ENCODE measurements at places on chromosomes 1 and 21. TPM values are rescaled to one million over a fixed set of nuclear protein-coding genes. Genes with fewer than 3 reads are reported as not detected.
A peak's percentile ranks its signal among the peaks of the same experiment; 100 is the strongest.

DNA sequence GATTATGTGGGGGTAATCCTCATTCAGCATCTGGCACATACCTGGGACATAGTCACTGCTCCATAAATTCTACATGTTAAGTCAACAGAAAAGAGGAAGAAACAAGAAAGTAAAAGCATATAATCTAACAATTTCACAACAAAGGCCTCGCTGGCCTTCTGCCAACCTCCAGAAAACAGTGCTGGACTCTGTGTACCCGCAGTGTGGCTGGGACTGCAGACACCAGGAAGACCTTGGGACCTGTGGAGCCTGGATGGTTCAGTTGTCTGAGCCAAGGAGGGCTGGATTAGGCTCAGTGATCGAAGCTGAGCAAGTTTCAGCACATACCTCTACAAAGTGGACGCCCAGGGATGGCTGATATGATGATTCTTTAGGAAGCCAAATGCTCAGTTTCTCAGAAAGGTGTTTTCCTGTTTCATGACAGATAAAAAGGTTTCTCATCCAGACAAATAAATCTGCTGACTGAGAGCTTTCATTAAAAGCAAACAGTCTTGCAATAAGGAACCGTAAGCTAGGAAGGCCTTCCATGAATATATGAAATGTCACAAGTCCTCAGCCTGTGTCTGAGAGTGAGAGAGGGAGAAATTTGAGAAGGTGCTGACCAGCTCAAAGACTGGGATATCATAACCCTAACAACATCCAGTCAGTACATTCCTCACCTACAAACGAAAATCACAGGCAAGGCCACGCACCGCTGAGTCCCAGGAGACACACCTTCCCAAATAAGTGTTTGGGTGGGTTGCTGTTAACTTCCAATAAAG lies 48.4 kb downstream of the CAPZB start:
- H3K27ac ChIP-seq = peak overlapping the region; percentile 51
- peaks cover 16% of the 10 kb centered on the region for H3K36me3 ChIP-seq

GRCh38 chr1:33111965-33112364 lies 31.0 kb downstream of the AZIN2 start:
- H3K27ac ChIP-seq = no peak overlapping the region
- no peaks in the 10 kb centered on the region for H3K4me1 ChIP-seq
- no peak overlapping the region for H3K4me3 ChIP-seq

GRCh38 chr1:57325117-57325516 lies 98.7 kb downstream of the DAB1 start:
- H3K4me3 ChIP-seq = no peak overlapping the region
- H3K27ac ChIP-seq = no peak overlapping the region
- H3K36me3 ChIP-seq = no peaks in the 10 kb centered on the region
- DNase-seq = no peak

The PIK3C2B gene
- polyA plus RNA-seq = 5.4 TPM

The DDR2 gene
- polyA plus RNA-seq = 0.43 TPM

DNA sequence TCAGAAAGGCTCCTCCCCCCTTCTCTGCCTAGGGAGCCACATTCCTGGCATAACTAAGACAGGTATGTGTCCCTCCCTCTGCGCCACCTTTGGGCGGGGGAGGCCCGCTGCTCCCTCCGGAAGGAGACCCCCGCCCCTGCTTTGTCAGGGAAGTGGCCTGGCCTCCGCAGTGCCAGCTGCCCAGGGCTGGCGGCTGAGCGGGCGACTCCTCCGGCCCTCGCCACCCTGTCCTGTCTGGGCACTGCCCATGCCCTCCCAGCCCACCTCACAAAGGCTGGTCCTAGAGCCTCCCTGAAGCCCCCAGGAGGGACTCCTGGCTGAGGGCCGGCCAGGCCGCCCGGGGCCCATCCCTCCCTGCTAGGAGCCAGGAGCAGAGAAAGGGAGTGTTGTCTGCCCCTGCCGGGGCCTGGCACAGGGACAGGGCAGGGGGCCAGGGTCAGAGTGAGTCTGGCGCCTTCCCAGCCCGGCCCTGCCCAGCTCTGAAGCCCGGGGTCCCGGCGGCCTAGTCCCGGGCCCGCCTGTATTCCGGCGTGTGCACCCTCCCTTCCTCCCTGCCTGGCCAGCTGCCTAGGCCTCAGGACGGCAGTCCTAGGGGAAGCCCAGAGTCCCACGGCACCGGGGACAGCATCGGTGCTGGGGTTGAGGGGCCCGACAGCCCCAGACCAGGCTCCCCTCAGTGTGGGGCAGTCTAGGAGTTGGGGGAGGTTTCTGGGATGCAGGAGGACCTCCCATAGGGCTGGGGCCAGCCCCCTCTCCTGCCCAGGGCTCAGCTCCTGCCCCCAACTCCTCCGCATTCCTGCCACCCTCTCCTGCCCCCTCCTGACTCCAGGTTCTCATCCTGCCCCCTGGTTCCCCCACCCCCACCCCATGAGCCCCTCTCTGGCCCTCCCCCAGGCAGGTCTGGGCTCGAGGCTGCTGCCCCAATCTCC lies 5.1 kb downstream of the AGRN start:
- no peaks in the 10 kb centered on the region for H3K27me3 ChIP-seq
- H3K36me3 ChIP-seq = peaks cover 32% of the 10 kb centered on the region
- peak overlapping the region; percentile 74 for H3K27ac ChIP-seq
- DNase-seq = peak; percentile 82
- peaks cover 50% of the 10 kb centered on the region for H3K4me1 ChIP-seq
- peak overlapping the region; percentile 46 for H3K4me3 ChIP-seq

DNA sequence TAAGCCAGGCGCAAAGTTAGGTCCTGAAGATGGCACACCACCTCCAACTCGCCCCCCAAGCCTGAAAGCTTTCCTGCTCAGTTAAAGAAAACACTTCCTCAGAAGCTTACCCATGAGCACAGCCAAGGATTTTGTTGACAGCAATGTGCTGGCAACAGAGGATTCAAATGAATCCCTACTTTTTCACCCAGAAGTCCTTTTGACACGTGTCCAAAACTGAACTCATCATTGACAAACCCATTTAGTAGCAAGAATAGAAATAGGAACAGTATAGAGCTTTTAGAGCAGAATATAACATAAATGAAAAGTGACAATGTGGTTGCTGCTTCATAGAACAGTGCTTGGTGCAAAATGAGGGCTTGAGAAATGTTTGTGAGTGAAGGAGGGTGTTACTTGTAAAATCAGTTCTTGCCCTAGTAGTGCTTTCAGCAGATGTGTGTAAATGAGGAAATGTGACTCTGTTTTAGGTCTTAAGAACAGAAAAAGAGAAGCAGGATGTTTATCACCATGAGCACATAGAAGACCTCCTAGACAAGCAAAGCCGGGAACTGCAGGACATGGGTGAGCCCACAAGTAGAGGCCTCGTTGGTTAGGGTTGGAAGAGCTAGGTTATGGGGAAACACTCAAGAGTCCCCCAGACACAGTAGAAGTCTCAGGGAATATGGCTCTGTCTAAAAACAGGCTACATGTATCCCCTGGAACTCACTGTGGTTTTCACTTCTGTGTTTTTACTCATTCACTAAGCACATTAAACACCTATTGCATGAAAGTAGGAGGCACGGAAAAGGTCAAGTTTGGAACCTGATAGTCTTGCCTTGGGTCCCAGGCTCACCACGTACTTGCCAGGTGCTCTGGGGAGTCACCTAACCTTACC lies 48.6 kb upstream of the TMEM125 start:
- H3K27me3 ChIP-seq = no peaks in the 10 kb centered on the region
- no peak overlapping the region for H3K4me3 ChIP-seq
- no peaks in the 10 kb centered on the region for H3K36me3 ChIP-seq
- DNase-seq = no peak
- H3K27ac ChIP-seq = no peak overlapping the region
- H3K4me1 ChIP-seq = no peaks in the 10 kb centered on the region

The CD53 gene
- 0.58 TPM for polyA plus RNA-seq

- peaks cover 39% of the 10 kb centered on the region for H3K36me3 ChIP-seq
- no peak overlapping the region for H3K27ac ChIP-seq
- peaks cover 53% of the 10 kb centered on the region for H3K4me1 ChIP-seq
- DNase-seq = no peak
- H3K27me3 ChIP-seq = no peaks in the 10 kb centered on the region
These were observed 1.9 kb downstream of the BTBD19 start for GRCh38 chr1:44810101-44810761.

DNA sequence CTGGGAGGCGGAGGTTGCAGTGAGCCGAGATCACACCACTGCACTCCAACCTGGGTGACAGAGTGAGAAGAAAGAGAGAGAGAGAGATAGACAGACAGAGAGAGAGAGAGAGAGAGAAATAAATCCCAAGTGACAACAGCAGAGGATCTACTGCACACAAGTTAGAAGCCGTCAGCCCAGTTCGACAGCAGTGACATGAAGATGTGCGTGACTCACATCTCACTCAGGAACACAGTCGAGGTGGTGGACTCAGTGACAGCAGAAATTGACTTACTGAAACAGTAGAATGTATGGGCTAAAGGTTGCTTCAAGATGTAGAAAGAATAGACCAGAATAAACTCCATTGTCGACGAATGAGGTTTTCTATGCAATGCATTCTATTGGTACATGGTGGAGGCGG lies 77.0 kb upstream of the KRTAP19-8 start:
- no peaks in the 10 kb centered on the region for H3K27me3 ChIP-seq
- no peak overlapping the region for H3K4me3 ChIP-seq
- H3K27ac ChIP-seq = no peak overlapping the region
- no peak for DNase-seq
- peaks cover 12% of the 10 kb centered on the region for H3K4me1 ChIP-seq

The GMEB1 gene
- 4.7 TPM for polyA plus RNA-seq

The NUDT4B gene
- 8.7 TPM for polyA plus RNA-seq

DNA sequence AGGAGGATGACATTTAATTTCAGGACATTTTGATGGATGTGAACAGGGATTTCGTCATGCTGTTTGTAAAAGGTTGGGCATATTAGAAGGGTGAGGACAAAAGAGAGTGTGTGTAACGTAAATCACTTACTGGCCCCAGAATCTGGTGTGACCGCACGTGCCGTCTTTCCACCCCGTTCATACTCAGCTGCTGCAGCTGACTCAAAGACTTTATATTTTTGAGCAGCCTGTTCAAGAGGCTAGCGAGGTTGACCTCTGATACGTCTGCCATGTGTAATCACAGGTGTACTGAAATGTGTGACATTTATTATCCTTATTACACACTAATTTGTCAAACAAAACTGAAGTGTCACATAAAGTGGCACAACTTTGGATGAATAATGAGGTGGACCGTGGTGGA lies 66.5 kb upstream of the ERRFI1 start:
- H3K4me1 ChIP-seq = peaks cover 74% of the 10 kb centered on the region
- H3K36me3 ChIP-seq = no peaks in the 10 kb centered on the region
- H3K27ac ChIP-seq = no peak overlapping the region
- no peak overlapping the region for H3K4me3 ChIP-seq
- no peak for DNase-seq

DNA sequence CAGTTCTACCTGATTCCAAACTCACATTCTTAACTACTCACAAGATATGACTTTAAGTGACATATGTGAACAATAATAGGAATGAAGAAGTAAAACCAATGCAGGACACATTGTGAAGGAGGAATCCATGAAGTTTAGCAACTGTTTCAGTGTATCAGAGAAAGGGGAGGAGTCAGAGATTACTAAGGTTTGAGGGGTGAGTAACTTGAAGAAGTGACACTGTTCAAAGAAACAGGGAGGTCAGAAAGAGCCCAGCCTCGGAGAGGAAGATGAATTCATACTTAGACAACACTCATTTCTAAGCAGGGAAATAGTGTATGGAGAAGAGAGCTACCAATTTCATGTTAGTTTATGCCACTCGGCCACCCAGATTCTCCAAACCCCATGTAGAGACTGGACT lies 28.2 kb upstream of the RPF1 start:
- no peaks in the 10 kb centered on the region for H3K4me1 ChIP-seq
- no peak overlapping the region for H3K27ac ChIP-seq
- no peak overlapping the region for H3K4me3 ChIP-seq
- no peak for DNase-seq

The E2F2 gene
- 0.12 TPM for polyA plus RNA-seq

DNA sequence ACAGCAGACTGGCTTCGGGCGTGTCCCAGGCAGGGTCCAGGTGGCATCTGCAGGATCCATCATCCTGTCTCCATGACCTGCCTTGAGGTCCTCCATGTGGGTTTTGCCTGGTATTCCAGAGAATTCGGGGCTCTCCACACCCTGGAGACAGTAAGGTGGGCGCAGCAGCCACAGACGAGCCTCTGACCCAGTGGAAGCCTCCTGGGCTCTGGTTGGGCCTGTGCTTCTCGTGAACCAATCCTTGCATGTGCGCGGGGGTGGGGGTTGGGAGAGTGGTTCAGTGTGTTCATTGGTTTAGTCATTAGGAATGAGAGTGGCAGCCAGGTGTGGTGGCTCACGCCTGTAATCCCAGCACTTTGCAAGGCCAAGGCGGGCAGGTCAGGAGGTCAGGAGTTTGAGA lies 32.1 kb upstream of the TNFRSF1B start:
- no peak overlapping the region for H3K4me3 ChIP-seq
- no peak for DNase-seq
- no peaks in the 10 kb centered on the region for H3K36me3 ChIP-seq

The ZNF593OS gene
- polyA plus RNA-seq = 0.15 TPM

The IPP gene
- polyA plus RNA-seq = 6.7 TPM

DNA sequence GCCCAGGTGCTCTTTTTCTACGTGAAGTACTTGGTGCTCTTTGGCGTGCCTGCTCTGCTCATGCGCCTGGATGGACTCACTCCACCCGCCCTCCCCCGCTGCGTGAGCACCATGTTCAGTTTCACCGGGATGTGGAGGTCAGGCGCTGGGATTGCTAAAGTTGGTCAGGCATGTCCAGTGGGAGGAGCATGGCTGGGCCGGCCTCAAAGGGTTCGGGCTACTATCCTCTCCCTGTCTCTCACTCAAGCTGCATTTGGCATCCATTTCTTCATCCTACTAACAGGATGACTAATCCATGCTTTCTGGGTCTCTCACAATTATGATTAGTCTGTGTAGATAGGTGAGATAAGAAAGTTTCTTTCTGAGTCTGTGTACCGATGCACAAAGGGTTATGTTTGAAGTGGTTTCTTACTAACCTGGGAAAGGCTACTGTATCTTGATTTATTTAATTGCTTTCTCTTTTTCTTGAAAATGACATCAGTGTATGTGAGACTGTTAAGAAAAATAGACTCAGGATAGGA lies 135.9 kb downstream of the HHAT start:
- no peaks in the 10 kb centered on the region for H3K36me3 ChIP-seq
- no peak overlapping the region for H3K27ac ChIP-seq
- no peaks in the 10 kb centered on the region for H3K4me1 ChIP-seq
- no peak for DNase-seq
- no peaks in the 10 kb centered on the region for H3K27me3 ChIP-seq

- H3K27ac ChIP-seq = no peak overlapping the region
- H3K4me3 ChIP-seq = no peak overlapping the region
- DNase-seq = no peak
- no peaks in the 10 kb centered on the region for H3K4me1 ChIP-seq
These were observed 44.0 kb downstream of the RUNX1 start for GRCh38 chr21:35005077-35005476.

The HSPB7 gene
- not detected for polyA plus RNA-seq

The FCGR1A gene
- not detected for polyA plus RNA-seq

DNA sequence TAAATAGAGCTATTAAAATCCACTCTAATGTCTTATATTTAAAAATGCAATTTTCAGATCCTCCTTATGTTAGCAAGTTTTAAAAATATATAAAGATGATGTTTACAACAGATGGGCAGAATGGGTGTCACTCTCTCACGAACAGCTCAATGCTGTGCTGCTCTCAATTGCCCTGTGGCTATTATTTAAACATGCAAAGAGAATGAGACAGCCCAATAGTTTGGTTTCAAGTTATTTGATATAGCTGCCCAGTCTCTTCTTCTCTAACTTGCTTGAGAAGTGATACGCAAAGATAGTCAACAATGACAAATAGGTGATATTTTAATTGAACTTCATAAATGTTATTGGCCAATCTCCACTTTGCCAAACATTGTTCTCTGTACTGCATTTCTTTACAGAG lies 199.3 kb upstream of the GREM2 start:
- no peaks in the 10 kb centered on the region for H3K27me3 ChIP-seq
- no peaks in the 10 kb centered on the region for H3K4me1 ChIP-seq
- no peak for DNase-seq
- no peaks in the 10 kb centered on the region for H3K36me3 ChIP-seq

Measured in keratinocyte (primary cell).